Mammary epithelial cell (primary cell): ENCODE measurements at places on chromosomes 1 and 21. TPM values are rescaled to one million over a fixed set of nuclear protein-coding genes. Genes with fewer than 3 reads are reported as not detected.

The FCGR3B gene
- not detected for total RNA-seq

The PLA2G4A gene
- 7.3 TPM for total RNA-seq

The C2CD4D gene
- 0.33 TPM in 1 of 2 replicates, not detected in the other for total RNA-seq

The KCNN3 gene
- total RNA-seq, result not detected

The CAMK2N1 gene
- total RNA-seq, result 74.6 and 105 TPM in 2 replicates

The EXTL1 gene
- total RNA-seq, result 0.16 TPM in 1 of 2 replicates, not detected in the other

The APP gene
- 1,289 TPM for total RNA-seq

DNA sequence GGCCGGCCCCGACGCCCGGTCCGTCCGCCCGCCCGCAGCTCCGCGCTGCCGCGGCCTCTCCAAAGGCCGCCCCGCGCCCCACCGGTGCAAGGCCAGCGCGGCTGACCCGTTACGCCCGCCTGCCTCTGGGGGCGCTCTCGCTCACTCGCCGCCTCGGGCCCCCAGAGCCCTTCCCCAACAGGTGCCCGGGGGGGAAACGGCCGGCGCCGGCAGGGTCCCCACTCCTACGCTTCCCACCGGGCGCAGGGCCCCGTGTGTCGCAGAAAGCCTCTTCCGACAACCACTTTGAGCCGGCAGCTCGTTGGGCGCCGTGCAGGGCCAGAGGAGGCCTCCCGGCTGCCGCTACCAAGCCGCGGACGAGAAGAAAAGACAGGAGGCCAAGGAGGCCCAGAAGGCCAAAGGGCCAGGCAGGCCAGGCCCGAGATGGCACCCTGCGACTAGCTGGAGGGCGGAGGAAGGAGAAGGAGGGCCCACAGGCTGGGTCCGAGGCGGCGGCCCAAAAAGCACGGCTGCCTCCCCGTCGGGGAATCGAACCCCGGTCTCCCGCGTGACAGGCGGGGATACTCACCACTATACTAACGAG lies 64.9 kb upstream of the FCGR2A start:
- peak; percentile 76 for DNase-seq

- DNase-seq, result no peak
Measured at GRCh38 chr1:247299723-247300381, 31.8 kb downstream of the ZNF496 start.

DNA sequence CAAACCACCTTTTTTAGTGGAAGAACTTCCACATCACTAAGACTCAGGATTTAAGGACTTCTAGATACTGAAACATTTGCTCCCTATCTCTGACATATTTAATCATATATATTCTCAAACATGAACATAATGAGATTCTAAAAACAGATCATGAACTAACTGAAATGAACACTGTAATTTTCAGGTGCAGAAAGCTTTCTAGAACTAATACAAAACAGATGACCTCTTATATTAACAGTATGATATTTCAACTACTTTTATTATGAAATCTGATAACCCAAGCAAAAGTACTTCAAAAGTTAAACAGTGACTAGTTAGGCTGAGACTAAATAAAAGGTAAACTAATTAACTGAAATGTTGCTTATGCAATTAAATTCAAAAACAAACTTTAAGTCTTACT lies 157.5 kb downstream of the COP1 start:
- no peak for DNase-seq

DNA sequence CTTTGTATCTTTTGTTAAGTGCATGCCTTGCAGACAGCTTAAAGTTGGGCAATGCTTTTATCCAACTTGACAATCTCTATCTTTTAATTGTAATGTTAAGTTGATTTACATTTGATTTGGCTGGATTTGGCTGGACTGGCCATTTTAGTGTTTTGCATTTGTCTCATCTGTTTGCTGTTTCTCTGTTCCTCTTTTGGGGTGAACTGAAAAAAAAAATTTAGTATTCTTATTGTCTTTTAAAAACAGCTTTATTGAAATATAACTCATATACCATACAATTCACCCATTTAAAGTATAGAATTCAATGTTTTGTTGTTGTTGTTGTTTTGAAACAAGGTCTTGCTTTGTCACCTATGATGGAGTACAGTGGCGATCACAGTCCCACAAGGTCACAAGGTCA lies 34.4 kb downstream of the DIPK1A start:
- DNase-seq, result no peak

DNA sequence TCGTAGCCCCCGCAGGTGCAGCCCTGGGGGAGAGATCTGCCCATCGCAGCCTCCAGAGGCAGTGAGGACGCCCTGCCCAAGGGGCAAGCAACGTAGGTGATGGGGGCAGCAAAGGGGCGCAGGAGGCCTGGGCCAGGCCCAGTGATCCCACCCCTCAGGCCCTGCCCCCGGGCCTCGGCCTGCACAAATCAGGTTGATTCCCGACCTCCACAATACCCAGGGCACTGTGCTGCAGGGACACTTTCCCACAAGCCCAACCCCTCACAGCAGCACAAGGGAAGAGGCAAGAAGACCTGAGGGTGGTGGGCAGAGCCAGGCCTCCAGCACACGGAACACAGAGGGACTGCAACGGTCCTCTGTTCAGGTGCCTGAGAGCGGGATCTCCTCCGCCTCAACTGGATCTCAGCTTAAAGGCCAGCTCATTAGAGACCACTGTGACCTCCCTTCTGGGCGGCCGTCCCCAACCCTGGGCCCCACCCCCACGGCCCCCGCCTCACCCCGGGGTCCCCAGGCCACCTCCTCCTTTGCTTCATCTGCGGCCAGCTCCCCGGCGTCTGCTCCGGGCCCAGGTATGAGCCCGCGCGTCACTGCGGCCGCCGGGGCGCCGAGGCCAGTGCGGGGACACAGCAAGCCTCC lies 812 bp upstream of the ARF1 start:
- DNase-seq, result no peak

DNA sequence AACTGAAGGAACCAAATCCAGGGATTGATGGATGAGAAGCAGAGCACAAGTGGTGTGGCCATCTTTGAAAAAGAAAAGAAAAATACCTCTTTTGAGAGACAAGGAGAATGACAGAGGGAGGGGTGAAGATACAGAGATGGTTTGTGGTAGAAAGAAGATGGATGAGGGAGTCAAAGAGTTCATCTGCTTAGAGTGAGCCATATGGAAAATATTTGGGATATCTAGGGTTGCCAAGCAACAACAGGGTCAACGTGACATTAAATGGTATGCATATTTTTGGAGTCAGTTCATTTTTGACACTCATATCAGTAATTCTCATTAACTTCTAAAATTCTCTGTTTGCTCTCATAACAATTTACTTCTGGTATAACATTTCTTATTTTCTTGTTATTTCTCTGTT lies 50.7 kb downstream of the MACF1 start:
- DNase-seq, result no peak

DNA sequence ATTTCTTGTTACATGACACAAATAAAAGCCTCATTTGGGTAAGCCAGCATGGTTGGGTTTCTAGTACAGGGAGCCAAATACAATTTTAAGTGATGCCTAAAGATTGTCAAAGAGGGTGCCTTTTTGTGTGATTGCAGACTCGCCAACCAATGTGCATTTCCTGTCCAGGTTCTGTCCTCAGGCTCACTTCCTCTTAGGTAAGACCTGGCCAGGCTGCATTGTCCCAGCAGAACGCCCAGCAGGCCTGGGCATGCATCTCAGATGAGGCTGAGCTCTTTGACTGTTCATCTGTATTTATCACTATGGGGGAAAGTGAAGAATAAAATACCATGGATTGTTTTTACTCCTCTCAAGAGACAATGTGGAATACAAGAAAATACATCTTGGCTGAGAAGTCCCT lies 49.7 kb downstream of the KCNC4 start:
- peak; percentile 75 for DNase-seq

DNA sequence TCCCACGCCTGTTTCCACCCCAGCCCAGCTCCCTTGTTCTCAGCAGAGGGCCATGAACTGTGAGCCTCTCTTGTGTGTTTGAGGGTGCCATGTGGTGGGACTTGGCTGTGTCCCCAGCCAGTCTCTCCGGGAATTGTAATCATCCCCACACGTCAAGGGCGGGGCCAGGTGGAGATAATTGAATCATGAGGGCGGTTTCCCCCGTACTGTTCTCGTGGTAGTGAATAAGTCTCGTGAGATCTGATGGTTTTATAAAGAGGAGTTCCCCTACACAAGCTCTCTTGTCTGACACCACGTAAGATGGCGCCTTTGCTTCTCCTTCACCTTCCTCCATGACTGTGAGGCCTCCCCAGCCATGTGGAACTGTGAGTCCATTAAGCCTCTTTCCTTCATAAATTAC lies 57.2 kb upstream of the COL6A2 start:
- no peak for DNase-seq

- no peak for DNase-seq
Measured at GRCh38 chr1:33336580-33336979, 15.7 kb upstream of the A3GALT2 start.

DNA sequence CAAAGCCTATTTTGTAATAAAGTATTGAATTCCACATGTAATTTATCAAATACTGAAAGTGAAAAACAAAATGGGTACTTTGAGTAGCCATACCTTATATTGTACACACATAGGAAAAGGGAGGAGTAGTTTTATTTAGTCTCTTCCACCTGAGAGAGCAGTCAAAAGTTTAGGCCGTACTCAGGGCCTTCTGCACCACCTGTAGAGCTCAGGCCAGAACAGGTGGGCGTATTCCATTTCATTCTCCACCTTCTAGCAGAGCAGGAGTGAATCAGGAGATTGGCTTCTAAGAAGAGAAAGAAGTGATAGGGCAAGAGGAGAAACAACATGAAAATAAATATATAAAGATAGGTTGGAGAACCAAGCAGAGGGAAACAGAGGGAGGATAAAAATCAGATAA lies 44.0 kb downstream of the TRAF5 start:
- DNase-seq, result no peak

GRCh38 chr1:83709662-83710061 lies 289.3 kb downstream of the TTLL7 start:
- DNase-seq, result no peak

DNA sequence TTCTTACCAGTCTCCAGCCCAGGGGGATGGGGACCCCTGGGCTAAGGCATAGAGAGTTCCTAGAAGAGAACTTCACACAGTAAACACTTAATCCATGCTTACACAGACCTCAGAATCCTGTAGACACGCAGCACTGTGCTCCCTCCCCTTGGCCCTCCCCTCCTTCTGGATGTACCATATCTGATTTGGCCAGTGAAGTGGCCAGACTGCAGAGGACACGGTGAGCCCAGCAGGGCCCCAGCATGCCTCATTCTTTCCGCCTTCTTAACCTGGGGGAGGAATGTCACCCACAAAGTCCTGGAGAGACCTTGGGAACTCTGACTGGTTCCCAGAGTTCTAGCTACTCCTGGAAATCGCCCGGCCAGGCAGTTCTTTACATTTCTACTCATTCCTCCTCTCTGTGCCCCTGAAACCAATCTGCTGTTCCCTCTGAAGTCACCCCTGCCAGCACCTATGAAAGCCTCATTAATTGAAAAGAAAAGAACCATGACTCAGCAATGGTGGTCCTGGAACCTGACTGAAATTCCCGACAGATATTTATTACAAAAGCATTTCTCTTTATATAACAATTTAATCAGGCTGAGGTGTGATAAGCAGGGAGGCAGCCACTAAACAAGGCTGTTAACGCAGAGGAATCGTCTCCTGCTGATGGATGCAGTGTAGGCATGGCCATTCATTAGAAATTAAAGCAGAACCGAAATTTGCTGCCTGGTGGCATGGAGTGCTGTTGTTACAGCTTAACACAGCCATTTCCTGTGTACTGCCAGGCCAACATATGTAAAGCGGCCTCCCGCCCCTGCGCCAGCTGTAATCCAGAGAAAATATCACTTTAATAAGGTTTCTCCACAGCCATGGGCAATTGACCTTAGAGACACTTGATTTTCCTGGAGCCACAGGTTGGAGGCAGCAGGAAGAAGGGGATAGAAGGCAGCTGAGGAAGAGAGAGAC lies 74.6 kb upstream of the KCND3 start:
- no peak for DNase-seq

GRCh38 chr1:168488138-168488537 lies 55.7 kb downstream of the XCL2 start:
- DNase-seq, result peak; percentile 89

- DNase-seq, result peak; percentile 90
Measured at GRCh38 chr1:91844862-91845528, 41.0 kb downstream of the TGFBR3 start.

GRCh38 chr1:228477263-228477662 lies 9.9 kb upstream of the RNF187 start:
- DNase-seq, result no peak
